ENCODE measurements at places on chromosomes 7 and 10.

DNA sequence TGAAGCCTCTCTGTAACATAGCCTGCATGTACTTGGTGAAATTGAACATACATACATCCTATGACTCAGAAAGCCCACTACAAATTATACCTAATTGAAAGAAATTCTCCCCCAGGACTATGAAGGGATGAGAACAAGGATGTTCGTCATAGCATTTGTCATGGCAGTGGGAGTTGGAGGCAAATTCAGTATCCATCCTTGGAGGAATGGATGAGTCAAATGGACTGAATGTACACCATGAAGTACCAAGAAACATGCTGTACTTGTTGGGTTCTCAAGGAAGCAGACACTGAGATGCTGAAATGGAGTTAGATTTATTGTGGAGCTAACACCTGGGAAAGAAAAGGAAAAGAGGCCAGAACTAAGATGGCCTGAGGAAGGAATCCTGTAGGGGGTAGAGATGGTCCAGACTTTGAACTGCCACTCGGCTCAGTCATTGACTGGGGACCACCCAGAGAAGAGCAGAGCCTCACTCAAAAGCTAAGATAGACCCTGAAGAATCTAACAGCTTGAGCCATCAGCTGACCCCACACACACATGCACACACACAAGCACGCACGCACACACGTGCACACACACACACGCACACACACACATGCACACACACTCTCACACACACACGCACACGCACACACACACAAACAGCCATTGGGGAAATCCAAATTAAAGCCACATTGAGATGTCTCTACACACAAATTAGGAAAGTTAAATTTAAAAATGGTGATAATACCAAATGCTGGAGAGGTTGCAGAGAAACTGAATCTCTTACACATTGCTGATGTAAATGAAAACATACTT is 22.3 kb downstream of the AOC1 start:
- DNase-seq, result no peak

- no peak for DNase-seq
Observed at GRCh38 chr7:75725306-75725705, 13.4 kb downstream of the HIP1 start.

DNA sequence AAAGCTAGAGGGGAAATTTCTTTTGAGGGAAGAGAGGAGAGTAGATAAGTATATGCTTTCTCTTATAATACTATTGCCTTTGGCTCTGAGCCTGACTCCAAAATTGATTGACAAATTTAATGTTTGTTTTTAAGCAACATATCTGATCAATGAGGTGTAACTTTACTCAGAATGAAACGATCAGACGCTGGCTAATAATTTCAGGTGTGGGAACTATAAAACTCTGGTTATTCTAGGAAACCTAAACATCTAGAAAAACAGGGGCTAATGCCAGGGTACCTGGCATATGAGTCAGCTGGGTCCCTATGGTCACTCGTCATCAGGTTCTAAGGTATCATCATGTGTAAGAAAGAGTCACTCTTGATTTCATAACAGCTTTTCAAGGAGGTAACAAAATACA is 139.7 kb downstream of the ATE1 start:
- no peak for DNase-seq

DNA sequence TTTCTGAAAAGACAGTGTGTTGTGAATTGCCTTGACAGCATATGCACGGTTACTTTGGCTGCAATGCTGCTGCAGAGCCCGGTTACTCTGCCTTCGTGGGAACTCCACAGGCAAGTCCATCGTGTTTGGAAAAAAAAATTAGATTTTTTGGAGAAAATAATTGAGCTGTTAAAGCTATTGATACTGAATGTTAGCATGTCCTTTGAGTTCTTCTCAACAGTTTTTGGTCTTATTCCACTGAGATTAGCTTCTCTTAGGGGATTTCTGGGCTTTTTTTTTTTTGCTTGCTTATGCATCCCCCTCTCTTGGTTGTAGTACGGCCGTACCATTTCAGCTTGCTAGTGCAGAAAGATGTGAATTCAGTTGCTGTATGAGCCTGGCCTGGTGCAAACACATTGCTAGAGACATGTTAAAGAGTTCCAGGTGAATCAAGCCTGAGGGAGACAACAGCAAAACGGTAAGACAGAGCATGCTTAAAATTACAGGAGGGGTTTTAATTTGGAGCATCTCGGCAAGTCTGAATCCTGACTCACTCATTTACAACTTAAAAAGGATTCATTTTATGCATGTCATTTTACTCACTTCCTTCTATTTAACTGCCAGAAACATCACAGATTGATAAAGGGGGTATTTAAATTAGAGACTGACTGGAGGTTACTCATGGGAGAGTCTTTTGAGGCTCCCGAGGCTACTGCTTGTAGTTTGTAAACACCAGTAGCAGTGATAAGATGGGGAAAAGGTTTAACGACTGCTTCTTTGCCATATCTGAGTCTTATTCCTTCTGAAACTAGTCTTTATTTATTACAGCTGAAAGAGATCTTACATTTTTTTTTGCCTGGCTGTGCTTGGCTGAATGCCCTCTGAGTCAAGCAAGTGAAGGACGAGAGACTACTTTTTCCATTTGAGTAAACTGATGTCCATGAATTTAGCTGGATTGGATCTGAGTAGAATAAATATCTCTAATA is 113.7 kb downstream of the CDK14 start:
- peak; percentile 73 for DNase-seq

- DNase-seq, result no peak
Observed at GRCh38 chr7:24727154-24728120, 29.8 kb downstream of the GSDME start.

GRCh38 chr10:116689744-116690143 is 52.6 kb downstream of the HSPA12A start:
- DNase-seq, result no peak

- no peak for DNase-seq
Observed at GRCh38 chr10:1465993-1466764, 271.1 kb downstream of the ADARB2 start.

DNA sequence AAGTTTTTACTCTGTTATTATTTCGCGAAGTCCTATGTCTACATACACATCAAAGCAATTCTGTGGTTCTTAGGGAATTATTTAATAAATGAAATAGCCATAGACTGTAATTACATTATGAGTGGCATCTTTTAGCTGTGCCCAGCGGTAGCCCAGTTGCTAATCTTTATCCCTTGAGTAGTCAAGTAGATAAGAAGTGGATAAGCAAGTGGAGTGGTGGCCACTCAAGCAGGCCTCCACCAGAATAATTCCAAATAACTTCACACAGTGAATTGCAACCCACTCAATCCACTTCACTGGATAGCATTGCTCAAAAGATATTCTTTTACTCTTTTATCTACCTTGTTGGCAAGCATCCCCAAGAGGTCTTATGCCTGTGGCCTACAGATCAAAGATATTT is 349.7 kb downstream of the AUTS2 start:
- DNase-seq, result no peak

DNA sequence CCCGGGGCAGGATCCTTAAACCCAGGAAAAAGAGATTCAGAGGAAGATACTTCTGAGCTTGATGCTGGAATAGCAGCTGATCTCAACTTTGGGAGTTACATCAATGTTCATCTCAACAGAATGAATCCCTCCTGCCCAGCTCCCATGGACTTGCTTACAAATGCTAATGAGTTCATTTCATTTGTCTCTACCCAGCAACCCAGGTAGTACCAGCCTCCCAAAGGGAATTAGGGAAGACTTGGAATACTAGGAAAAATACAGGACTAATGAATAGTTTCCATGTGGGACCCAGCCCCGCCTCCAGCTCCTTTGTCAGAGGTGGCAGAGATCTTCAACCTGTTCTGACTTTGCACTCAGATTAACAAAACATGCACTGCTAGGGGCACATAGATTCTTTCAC is 22.1 kb upstream of the TCF7L2 start:
- DNase-seq, result no peak

DNA sequence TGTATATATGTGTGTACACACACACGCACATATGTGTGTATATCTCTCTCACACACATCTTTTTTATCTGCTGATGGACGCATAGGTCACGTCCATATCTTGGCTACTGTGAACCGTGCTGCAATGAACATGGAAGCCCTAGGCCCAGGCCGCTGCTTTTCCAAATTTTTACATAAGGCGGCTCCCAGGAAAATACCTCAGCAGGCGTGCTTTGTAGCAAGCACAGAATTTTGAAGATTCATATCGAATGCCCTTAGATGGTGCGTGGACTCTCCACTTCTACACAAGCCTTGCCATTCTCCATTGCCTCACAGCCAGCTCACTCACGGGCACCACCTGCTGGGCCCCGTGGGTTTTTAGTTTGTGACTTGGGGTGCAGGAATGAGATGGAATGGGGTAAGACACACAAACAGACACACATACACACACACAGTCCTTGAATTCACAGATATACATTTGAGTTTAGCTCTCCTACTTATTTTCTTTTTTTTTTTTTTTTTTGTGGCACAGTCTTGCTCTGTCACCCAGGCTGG is 57.9 kb upstream of the RNF32 start:
- DNase-seq, result no peak

DNA sequence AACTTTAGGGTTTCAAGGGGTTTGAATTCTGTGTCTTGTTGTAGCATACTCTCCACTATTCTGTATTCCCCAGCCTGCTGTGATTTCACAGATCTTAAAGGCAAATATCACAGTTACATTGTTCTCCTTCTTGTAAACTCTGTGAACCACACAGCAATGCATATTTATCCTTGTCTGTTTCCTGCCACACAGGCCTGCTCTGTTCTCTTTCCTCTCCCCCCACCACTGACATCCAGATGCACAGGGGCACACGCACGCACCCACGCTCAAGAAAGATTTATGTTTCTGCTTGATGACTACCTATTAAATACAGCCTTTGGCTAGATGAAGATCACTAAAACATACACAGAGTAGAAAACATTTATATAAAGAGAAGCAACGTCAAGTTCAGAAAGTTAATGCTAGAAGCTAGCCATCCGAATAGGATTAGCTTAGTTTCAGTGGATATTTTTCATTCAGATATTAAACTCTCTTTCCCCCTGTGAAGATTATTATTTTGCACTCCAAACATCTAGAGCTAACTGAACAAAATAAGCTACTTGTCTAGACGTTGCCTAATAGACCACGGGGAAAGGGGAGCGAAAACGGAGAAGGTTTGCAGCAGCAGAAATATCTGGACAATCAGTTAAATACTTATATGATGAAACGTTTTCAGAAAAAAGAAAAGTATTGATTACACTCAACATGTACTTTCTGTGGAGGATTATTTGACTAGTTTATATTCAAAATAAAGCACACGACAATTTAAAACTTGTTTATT is 193.1 kb upstream of the SEMA3C start:
- peak; percentile 66 for DNase-seq

- no peak for DNase-seq
Observed at GRCh38 chr7:12993025-12993424, 305.6 kb downstream of the ARL4A start.

GRCh38 chr7:71682841-71683781 is 551.2 kb downstream of the GALNT17 start:
- DNase-seq, result no peak

- DNase-seq, result no peak
Observed at GRCh38 chr7:135262623-135263320, 29.1 kb downstream of the STRA8 start.

DNA sequence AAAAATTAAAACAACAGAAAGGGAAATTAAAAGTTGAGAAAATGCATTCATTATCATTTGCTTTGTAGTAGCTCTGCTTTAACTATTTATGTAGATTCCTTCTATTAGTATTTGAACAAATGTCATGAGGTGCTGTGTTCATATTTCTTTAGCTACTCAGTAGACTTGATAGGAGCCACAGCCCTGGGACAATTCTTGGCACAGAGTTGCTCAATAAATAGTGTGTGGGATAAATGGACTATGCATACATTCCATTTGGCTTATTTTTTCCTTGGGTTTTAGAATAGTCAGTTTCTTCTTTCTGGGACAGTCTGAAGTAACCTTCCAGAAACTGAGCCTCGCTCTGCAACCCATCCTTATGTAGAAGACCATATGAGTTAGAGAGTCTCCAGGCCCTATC is 13.4 kb downstream of the RPP30 start:
- DNase-seq, result no peak

GRCh38 chr10:74900297-74900696 is 73.9 kb downstream of the KAT6B start:
- DNase-seq, result no peak

- no peak for DNase-seq
Observed at GRCh38 chr7:36724996-36725395, 702 bp upstream of the AOAH start.

GRCh38 chr10:114779803-114780576 is 41.6 kb upstream of the FHIP2A start:
- peak; percentile 82 for DNase-seq

GRCh38 chr10:74502963-74503608 is 323.3 kb upstream of the KAT6B start:
- DNase-seq, result peak; percentile 94

GRCh38 chr10:44326474-44327030 is 58.3 kb downstream of the CXCL12 start:
- peak; percentile 18 for DNase-seq

GRCh38 chr7:22013711-22014110 is 68.0 kb upstream of the CDCA7L start:
- DNase-seq, result no peak

GRCh38 chr7:128899392-128899791 is 11.1 kb downstream of the KCP start:
- DNase-seq, result no peak

GRCh38 chr7:111953611-111954010 is 252.6 kb downstream of the DOCK4 start:
- DNase-seq, result peak; percentile 69

DNA sequence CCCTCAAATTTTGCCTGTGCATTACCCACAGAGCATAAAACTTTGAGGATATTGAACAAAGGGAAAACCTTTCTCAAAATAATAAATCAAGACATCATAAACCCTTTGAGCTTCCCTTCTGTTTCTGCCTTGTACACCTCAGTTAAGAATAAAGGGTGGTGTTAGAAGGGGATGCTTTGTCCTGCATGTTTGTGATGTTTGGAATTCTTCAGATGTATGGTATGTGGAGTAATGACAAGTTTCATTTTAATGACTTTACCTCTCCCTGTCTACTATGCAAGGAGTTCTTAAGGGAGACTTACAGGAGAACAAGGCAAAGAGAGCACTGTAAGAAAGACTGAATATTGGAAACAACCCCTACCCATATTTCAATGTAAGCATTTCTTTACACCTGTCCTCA is 99.2 kb downstream of the HECW1 start:
- DNase-seq, result no peak

DNA sequence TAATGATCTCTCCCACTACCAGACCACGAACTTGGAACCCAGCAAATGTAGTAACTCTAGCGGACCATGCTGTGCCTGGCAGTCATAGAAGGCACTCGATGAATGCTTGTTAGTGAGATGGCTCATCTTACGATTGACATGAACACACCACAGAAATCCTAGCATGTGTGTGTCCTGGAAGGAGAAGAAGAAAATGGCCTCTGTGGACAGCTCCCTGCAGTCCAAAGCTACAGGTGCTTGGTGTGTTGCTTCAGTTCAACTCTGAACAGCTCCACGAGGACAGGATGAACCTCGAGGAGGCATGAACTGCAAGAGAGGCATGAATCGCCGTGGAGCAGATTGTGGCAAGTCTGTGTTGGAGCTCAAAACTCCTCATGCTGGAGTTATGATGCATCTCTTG is 93.5 kb downstream of the KLF6 start:
- no peak for DNase-seq

All from A673 (cell line).